ENCODE measurements at places on chromosomes 1 and 21.

GRCh38 chr1:227726924-227727599, 8.0 kb downstream of the JMJD4 start:
- DNase-seq, result no peak

DNA sequence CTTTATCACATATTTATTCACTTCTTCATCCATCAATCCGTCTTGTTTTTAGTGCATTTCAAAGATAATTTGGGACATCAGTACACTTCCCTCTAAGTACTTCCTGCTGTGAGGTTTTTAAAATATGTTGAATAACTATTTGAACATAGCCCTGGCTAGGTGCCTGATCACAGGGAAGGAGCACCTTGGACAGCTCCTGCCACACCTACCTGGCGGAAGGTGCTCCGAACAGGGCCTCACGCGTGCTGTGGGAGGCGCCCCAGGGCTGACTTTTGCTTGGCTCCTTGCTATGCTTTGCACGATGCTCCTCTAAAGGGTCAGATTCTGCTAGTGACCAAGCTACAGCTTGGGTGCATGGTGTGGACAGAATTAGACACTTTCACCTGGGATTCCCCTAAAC, 4.9 kb upstream of the ATXN7L2 start:
- DNase-seq, result no peak

DNA sequence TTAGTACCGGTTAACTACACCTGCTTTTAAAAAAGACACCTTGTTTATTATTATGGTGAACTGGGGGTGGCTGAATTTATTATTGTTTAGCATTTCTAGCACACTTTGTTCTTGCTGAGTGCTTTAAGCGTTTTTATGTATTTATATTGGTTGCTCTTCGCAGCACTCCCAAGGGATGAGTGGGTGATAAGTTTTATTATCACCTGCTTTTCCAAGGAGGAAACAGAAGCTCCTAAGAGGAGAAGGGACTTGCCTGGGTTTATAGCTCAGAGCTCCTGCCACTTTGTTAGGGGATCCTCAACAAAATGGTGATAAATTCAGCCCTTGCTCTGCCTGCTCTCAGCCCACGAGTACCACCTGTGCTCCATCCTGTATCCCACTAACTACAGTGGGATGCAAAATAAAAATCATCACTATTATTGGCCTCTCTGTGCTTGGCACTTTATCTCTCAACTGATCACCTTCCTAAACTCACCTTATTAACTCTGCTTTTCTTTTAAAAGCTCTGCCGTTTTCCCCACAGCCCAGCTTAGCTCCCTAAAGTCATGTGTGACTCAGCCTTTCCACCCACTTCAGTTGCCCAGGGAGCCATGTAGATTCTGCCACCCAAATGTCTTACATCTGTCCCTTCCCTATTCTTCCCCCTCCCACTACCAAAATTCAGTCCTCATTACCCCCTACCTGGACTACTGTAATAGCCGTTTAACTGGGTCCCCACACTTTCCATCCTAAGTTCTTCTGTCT, 44.5 kb downstream of the BCL9 start:
- DNase-seq, result no peak

DNA sequence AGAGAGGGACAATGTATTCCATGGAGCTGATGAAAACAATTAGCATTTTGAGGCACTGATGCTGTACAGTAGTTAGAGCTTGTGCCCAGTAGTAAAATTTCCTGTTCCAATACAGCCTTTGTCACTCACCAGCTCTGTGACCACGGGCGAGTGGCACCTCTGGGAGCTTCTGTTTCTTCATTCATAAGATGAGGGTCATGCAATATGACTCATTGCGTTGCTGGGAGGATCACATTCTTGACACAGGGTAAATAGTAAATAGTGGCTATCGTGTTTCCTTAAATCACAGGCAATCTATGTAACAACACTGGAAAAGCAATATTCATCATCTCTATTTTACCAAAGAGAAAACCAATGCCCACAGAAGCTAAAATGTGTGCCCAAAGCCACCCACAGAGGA, 4.5 kb upstream of the LRRC52 start:
- DNase-seq, result no peak

GRCh38 chr21:19343711-19344110, 940.1 kb upstream of the TMPRSS15 start:
- no peak for DNase-seq

DNA sequence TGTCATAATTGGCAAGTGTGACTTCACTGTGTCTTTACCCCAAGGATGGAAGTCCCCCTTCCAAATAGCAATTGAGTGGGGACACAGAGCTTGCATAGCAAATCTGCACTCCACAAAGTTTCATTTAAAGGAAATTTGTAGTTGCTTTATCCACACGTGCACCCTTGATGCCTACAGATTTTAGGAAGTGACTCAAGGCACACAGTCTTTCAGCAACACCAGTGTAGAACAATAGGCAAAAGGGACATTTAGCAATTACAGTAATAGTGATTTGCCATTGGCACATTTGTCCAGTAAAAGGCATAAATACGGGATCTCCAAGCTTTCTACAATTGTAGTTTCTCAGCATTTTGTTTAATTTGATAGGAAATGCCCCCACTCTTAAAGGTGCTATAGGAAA, 43.4 kb upstream of the KAZN start:
- DNase-seq, result no peak

DNA sequence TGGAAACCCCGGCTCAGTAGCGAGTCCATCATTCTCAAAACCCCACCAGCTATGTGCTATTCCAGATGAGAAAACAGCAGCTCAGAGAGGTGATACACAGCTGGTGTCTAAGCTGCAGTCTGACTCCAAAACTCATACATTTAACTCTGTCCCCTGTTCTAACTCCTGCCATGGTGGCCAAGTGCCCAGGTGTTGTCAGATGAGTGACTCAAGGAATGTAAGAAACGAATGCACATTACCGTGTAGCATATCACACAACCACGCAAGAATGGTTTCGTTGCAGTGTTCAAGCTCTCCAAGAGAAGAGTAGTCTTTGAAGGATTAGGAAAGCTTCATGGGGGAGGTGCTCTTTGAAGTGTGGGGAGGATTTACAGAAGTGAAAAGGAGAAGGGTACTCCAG, 4.7 kb upstream of the XKR8 start:
- DNase-seq, result no peak

DNA sequence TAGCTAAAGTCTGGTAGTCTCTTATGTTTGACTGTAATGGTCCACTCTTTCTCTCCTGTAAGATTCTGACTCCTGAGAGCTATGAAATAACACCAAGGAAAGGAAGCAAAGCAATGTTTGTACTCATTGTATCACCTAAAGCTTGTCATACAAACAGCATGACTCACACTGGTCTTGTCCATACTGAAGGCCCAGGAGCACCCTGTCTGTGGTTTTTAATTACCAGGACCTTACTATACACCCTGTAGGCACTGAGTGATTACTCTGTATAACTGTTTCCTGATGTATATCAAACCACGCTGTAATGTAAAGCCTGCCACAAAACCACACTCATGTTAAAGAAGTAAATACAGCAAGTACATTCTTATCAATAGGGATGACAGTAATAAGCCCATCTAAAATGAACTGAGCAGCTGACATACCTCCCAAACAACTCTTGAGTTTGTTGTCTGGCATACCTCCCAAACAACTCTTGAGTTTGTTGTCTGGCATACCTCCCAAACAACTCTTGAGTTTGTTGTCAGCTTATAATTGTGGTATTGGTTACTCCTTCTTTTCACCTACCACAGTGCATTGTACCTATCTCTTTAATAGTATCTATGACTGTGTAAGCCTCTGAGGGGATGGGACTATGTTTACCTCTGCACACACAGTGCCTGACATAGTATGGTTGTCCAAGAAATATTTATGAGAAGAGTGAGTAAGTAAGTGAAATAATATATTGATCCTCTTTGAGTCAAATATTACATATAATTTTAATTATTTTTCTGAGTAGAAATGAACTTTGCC, 11.6 kb upstream of the TNFSF18 start:
- no peak for DNase-seq

- no peak for DNase-seq
These were observed 36.9 kb upstream of the JAK1 start for GRCh38 chr1:65003316-65003664.

GRCh38 chr1:31595836-31596736, 19.8 kb downstream of the TINAGL1 start:
- DNase-seq, result no peak

- no peak for DNase-seq
These were observed 3.4 kb upstream of the CHD5 start for GRCh38 chr1:6183520-6183989.

DNA sequence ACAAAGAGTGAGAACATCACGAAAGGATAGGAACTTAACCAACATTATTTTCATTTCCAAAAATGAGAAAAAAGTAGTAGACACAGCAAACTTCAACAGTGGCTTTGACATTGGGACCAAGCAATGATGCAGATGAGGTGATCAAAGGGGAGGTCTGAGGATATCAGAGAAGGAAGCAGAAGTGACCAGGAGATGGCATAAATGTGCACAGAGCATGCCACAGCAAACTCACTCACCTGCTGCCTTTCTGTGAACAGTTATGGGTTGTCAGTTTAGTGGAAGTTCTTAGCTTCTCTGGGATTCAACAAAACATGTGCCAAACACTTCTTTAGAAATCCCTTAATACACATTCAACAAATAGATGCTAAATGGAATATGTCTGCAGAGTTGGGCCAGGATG, 290.1 kb downstream of the PLPP3 start:
- no peak for DNase-seq

DNA sequence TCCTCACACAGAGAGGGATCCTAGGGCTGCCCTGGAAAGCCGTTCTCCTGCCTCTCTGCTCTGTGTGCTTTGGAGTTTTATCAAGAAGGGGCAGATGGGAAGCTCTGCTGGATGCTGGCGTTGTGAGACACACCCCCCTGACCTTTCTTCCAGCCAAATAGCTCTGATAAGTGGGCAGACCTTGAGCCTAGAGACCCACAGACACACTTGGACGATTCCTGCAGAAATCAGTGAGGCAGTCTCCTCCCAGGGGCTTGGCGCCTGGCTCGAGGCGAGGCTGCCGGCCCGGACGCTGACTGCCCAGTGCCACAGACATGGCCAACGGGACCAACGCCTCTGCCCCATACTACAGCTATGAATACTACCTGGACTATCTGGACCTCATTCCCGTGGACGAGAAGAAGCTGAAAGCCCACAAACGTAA, at the start of gene MRAP:
TSS of gene MRAP (plus strand) at position 198 of the 424 bp plus-strand sequence. CDS start at position 315, 117 bp downstream.
- DNase-seq, result no peak

GRCh38 chr1:22428672-22429071, 23.0 kb upstream of the ZBTB40 start:
- no peak for DNase-seq

GRCh38 chr1:229893762-229894444, 173.1 kb upstream of the GALNT2 start:
- DNase-seq, result peak; percentile 55

DNA sequence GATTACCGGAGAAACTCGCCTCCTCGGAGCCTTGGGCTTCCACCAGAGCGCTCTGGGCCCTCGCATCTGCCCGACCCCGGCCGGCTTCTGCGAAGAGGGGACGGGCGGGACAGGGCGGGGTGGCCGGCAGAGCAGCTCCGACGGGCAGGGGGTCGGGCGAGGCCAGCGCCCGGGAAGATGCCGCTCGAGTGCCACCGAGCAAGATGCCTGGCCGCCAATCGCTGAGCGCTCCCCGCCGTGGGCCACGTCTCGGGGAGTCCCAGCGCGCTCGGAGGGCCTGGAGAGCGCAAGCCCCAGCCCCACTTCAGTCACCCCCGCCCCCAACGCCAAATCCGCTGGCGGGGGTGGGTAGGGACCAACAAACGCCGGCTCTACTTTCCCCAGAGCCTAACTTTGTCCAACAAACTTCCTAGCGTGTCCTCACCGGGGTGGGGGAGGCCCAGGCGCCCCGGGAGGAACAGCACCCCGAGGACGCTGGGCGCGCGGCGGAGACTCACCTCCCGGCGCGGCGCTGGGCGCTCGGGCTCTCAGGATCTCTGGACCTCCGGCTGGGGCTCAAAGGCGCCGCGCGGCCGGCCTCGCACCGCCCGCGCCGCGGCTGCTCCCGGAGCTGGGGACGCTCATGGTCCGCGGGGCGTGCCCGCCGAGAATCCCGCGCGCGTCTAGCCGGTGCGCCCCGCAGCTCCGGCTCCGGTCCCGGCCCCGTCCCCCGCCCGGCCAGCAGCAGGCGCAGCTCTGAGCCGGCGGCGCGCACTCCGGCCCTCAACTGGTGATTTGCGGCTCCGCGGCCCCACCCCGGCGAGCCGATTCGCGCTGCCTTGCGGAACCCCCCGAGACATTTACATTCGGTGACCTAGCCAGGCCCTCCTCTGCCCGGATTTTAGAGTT, at the start of gene BCAR3:
TSS of gene BCAR3 (minus strand) at position 737 of the 888 bp plus-strand sequence. CDS start 6,907 bp downstream, outside the sequence.
- peak; percentile 32 for DNase-seq

DNA sequence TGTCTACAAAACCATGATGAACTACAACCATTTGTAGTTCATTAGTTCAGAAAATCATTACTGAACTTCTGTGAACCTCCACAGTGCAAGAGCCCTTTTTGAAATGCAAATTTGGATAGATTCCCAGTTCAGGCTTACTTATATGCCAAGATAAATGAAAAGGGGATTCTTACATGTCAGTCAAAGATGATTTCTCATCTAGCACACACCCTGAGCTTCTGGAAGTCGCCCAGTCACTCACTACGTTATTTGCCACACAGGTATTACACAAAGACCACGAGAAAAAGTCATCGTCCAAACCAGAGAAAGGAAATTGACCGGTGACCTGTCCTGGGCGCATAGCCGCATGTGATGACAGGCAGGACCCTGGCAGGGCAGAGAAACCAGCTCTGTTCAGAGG, 41.8 kb downstream of the ETS2 start:
- DNase-seq, result no peak
